ENCODE measurements at places on chromosomes 16 and 17. TPM values are rescaled to one million over a fixed set of nuclear protein-coding genes. Genes with fewer than 3 reads are reported as not detected.

The CREBBP gene
- polyA plus RNA-seq = 4.1 TPM

The ZDHHC1 gene
- 15.8 TPM for polyA plus RNA-seq

The TOM1L2 gene
- polyA plus RNA-seq = 85.4 TPM

The KNOP1 gene
- 10.6 TPM for polyA plus RNA-seq

The LGALS9B gene
- not detected for polyA plus RNA-seq

The ZNF771 gene
- 20.4 TPM for polyA plus RNA-seq

The CASKIN2 gene
- polyA plus RNA-seq = 6.5 TPM

The SULT1A3 gene
- 24.1 TPM for polyA plus RNA-seq

Data from SK-N-SH (cell line).